Sigmoid colon (tissue), 7 donors: ENCODE measurements at places on chromosomes 6 and 20. TPM values are rescaled to one million over a fixed set of nuclear protein-coding genes. Genes with fewer than 3 reads are reported as not detected.

GRCh38 chr6:155694419-155694790 lies 238.8 kb upstream of the NOX3 start:
- DNase-seq, result no peak

DNA sequence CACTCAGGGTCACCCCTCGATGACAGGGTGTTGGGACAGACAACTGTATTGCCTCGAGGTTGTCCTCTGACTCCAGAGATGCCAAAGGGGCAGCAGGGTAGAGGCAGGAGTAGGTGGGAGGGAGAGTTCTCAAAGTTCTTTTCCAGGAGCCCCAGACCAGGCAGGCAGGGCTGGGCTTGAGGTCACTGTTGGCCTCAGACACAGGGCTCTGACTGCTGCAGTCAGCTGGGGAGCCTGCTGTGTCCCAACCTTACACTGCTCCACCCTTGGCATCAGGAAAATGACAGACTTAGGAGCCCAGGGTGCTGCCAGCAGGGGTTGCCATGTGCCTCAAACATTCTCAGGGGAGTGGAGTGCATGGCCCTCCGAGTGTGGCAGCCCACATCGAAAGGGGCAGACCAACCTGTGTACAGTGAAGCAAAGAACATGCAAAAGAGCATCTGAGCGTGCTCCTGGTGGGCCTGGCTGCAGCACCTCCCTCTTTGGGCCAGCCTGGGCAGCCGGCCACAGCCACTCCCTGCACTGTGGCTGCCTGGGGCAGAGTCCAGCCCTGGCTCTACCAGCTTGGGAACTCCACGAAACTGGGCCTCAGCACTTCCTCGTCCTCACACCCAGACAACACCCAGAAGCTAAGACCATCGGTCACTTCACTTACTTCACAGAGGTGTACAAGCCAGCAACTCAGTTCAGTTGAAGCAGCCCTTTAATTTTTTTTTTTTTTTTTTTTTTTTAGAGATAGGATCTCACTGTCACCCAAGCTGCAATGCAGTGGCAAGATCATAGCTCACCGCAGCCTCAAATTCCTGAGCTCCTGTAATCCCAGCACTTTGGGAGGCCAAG lies 24.0 kb downstream of the C6orf132 start:
- DNase-seq, result no peak

DNA sequence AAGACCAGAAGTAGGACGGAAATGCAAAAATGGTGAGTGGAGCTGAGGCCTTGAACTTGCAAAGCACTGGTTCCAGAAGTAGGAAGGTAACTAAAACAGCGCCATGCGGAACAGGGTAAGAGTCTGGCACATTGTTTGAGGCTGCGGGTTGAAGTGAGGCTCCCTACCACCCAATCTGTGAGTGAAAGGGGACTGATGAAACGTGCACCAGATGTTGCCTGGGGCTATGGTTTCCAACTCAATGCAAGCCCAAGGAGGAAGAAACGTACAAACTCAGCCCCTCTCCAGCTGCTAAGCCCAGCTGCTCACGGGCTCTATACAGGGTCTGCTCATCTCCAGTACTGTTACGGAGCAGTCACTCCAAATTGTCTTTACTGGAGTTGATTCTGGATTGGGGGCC lies 68.7 kb upstream of the KCNK16 start:
- no peak for DNase-seq

DNA sequence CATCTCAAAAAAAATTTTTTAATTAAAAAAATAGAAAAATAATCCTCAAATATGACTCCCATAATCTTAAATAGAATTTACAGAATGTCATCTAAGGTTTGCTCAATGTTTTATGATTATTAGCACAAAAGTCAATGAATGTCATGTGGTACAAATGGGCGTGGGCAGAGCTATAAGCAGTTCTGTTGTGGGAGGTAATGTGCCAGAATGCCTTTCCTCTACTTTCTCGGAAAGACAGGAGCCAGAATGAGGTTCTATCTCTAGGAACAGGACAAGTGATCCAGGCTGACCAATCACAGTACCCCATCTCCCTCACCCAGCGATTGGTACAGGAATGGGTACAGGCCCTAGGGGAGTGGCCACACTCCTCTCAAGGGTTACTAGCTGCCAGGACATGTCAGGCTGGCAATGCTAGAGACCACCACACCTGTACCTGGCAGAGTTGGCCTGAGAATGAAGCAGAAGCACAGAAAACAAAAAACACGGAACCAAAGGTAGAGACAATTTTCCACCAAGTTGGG lies 15.1 kb downstream of the RALGAPA2 start:
- DNase-seq, result no peak

- DNase-seq, result no peak
These were observed 13.7 kb upstream of the MRAP2 start for GRCh38 chr6:84019842-84020211.

DNA sequence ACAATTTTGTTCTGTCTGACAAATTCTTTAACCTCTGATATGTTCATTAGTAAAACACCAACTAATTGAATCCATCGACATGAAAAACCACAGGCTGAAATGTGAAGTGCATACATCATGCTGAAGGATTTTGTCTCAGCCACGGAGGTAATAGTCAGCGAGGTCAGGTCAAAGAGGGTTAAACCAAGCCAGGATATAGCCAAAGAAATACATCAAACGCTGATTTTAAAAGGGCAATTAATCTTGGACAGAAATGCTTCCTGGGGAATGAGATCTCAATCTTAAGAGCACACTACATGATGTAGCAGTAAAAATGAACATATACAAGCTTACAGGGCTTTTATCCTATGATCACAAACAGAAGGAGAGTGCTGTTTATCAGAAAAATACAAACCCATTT lies 106.7 kb downstream of the PRDM1 start:
- DNase-seq, result no peak

- DNase-seq, result no peak
These were observed 14.2 kb downstream of the DLGAP4 start for GRCh38 chr20:36320261-36320897.

DNA sequence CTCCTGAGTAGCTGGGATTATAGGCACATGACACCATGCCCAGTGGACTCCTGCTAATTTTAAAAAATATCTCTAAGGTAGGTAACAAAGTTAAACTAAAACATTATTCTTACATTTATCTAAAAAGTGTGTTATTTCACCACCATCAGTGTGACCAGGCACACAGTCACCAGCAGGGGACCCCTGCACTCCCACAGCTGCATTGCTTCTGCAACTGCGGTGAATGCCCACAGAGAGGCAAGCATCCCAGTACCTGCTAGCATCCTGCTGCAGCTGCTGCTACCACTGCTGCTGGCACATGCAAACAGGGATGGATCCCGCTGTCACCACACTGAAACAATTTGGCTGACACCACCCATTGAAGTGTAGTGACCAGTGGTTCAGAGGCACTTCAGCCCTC lies 21.9 kb upstream of the EPB41L2 start:
- DNase-seq, result no peak

DNA sequence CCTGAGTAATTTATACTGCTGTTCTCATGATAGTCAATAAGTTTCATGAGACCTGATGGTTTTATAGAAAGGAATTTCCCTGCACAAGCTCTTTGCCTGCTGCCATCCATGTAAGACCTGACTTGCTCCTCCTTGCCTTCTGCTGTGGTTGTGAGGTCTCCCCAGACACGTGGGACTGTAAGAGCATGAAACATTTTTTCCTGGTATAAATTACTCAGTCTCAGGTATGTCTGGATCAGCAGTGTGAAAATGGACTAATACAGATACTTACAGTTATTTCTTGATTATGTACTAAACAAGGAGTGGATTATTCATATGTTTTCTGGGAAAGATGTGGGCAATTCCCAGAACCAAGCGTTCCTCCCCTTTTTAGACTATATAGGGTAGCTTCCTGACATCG lies 1.9 kb upstream of the TRIM38 start:
- no peak for DNase-seq

GRCh38 chr6:47016909-47017308 lies 25.2 kb downstream of the ADGRF1 start:
- DNase-seq, result no peak

DNA sequence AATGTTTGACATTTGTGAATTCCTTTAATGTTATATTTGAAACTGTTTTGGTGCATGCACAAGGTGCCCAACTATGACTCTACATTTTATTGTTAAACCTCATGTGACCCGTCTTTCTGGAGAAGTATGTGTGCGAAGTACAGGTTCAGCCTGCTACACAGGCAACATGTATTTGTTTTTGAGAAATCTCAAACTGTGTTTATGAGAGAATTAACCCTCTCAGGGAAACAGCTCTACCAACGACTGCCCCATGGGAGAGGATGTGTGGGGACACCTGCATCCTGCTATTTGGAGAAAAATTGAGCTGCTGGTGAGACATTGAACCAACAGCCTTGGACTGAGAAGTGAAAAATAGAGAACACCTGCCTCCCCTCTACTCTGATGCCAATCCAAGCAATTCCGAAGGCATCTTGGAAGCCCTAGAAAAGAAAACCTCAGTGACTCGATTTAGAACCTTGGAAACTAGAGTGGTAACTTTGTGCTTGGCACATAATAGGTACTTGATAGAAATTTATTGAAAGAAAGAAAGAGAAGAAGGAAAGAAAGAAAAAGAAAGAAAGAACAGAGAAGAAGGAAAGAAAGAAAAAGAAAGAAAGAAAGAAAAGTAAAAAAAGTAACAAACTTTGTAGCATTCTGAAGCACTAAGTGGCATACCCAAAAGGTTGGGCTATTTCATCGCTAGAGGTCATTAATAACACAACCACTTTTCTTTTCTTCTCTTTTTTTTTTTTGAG lies 2.9 kb upstream of the AKAP12 start:
- DNase-seq, result no peak

DNA sequence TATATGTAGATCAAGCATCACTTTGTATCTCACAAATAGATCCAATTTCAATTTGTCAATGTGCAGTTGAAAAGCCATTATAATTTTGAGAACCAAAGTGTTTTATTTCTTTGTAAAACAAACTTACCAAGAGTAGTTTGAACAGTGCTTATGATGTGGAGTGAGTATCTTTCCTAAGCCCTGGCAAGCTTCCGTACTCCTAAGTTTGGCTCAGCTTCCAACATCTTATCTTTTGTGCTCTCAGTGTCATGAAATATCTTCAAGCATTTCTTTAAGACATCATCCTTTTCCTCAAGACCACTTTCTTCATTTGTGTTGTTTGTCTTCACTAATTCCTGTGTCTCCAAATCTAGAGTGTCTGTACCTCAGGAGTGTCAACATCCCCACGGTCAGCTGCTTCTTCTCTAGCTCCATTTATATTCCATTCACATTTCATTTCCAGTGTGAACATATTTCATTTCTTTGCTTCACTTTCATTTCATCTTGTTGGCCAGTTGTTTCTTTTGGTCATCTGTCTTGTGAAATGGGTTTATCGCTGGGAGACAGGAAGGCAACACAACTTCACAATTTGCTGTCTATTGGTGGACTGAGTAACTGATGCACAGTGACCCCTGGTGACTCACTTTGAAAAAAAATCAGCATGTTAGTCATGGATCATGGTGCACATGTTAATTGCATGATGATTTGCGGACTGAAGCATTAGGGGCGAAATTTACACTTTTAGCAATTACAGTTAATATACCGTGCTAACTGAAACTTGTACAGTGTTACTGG lies 36.9 kb downstream of the SLC24A3 start:
- no peak for DNase-seq

DNA sequence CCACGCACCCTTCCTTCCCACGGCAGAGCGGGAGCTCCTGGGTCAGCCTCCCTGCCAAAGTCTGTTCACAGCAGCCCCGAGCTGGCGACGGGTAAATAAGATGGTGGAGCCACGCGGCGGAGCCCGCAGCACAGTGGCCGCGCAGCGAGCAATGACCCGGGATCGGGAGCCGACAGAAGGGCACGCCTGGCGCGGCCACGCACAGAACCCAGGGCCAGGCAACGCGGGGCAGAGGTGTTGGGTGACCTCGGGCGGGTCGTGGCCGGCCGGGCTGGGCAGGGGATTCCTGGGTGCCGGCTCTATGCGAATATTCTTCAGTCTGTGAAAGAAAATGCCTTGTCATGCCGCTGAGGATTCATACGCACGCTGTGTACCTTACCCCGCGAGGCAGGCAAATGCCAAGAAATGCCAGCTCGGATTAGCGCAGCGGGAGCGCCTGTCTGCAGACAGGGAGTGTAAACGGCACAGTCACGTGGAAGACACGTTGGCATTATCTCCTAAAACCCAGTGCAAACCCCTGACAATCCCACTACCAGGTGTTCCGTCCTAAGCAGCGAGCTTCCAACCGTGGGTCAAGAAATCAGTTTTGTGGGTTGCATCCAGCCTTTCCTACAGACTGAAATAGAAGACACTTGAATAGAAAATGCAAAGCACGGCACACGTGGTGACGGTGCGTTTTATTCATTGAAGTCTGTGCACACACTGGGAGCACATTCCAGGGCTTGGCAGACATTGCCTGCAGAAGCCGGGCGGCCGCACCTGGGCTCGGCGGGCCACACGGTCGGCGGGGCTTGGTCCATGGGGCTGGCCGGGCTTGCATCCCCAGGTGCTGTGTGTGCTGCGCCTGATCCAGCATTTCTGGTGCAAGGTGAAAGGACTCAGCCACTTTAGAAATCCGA lies 18.3 kb downstream of the CHRNA4 start:
- DNase-seq, result no peak

DNA sequence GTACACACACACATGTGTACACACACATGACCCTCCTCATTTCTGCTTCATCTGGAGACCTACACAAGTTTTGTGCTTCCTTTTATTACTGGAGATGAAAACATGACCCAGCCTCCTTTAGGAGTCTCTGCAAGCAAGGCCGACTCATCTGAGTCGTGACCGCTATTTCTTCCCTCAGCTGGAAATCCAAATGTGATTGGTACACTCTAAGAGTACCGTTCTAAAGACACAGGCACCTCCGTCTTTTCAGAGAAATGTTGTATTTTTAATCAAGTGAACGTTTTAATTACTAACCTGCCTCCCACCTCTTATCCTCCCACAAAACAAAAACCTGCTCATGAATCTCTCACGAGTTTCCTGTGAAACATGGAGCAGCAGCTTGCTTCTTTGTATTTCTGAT lies 63.0 kb downstream of the LAMP5 start:
- DNase-seq, result no peak

DNA sequence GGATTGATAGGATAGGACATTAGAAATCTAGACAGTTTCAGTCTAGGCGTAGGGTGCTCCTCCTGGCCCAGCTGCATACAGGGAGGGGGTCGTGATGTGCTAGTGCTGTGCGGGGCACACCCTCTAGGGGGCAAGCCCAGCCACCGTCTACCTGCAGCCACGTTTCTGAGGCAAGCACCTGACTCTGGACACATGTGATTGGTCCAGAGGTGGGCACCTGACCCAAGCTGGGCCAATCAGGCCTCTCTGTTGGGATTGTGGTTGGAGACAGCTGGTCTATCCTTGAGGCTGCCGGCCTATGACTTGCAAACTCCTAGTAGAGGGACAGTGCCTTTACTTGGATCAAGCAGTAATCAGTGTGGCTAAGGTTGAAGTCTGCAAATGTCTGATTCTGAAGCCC lies 317.1 kb downstream of the BMP7 start:
- no peak for DNase-seq

GRCh38 chr6:81105998-81106397 lies 646.5 kb downstream of the TENT5A start:
- DNase-seq, result no peak

- no peak for DNase-seq
These were observed 24.9 kb upstream of the SASH1 start for GRCh38 chr6:148317739-148318138.

- peak; percentile 58 for DNase-seq
These were observed 53.3 kb downstream of the SLC22A23 start for GRCh38 chr6:3403238-3404173.

GRCh38 chr20:967796-968742 lies 34.0 kb downstream of the RSPO4 start:
- no peak for DNase-seq

MEP1A gene
- 45.6 TPM for polyA plus RNA-seq

IMPG1 gene
- not detected for polyA plus RNA-seq

ANKRD6 gene
- polyA plus RNA-seq, result 1.7 TPM
